ENCODE measurements at places on chromosomes 3 and 15.

DNA sequence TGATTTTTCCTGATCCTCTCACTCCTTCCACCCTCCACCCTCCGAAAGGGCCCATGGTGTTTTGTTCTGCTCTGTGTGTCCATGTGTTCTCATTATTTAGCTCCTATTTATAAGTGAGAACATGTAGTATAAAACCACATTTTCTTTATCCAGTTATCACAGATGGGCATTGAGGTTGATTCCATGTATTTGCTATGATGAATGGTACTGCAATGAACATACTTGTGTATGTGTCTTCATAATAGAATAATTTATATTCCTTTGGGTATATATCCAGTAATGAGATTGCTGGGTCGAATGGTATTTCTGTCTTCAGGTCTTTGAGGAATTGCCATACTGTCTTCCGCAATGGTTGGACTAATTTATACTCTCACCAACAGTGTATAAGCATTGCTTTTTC, 126.0 kb downstream of the IMPG2 start:
- no peak for DNase-seq

DNA sequence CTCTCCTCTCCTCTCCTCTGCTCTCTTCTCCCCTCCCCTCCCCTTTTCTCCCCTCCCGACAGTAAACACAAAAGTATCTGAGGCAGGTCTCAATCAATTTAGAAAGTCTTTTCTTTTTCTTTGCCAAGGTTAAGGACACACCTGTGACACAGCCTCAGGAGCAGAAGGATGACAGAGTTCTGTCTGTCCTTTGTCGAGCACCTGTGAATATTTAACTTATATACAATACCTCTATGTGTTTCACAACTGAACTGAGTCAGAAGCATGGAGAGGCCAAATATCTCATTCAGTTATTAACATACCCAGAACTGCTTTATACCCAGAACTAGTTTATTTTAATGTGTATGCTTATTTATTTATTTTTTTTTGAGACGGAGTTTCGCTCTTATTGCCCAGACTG, 81.1 kb upstream of the ROBO1 start:
- DNase-seq = no peak

GRCh38 chr15:78055919-78056713, 21.4 kb downstream of the TBC1D2B start:
- no peak for DNase-seq

DNA sequence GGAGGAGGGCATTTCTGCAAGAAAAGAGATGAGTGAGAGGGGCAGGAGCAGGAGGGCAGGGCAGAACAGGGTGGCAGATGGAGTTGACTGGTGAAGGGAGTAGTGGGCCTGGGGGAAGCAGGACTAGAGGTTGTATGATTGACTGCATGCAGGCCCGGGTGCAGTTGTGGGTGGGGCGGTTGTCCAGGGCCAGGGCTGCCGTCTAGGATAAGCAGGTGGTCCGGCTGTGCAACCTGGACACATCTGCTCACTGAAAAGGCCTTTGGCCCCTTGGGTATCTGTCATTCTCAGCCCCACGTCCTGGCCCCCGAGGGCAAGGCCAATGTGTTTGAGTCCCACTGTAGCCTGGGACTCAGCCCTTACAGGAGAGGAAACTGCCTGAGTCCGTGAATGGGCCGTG, 25.4 kb downstream of the ALS2CL start:
- no peak for DNase-seq

DNA sequence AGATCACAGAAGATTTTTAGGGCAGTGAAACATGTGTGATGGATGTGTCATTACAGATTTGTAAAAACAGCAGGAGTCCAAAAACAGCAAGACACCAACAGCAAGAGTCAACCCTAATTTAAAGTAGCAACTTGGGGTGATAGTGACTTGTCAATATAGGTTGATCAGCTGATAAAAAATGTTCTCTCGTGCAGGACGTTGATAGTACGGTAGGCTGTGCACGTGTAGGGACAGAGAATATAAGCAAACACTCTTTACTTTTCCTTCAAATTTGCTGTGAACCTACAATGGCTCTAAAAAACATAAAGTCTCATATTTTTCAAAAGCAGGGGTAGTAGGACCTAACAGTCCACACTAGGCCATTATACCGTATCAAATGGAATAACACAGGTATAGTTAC, 120.8 kb downstream of the STAG1 start:
- DNase-seq = no peak

DNA sequence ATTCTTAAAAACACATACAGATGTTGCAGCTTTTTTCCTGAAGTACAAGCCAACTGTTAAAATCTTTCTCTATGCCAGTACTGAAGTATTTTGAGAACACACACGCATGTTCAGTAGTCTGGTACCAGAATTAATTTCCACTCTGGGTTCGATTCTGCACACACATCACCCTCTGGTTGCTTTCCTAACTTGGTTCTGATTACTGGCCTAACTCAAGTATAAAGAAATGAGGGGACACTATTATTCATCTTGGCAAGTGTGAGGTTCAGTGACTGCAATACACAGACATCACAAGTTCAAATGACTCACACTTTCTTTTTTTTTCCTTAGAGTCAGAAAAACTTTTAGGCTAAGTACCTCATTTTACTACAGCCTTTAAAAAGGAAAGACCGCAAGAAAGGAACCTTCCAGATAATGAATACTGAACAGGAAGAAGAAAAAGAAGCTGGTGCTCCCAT, 37.4 kb upstream of the LDHAL6B start:
- DNase-seq = no peak

- DNase-seq = no peak
Observed at GRCh38 chr3:123332124-123332641, 116.7 kb downstream of the ADCY5 start.

GRCh38 chr3:64291345-64291744, 66.1 kb upstream of the PRICKLE2 start:
- DNase-seq = no peak

GRCh38 chr3:116630494-116630893, 79.1 kb upstream of the TUSC7 start:
- no peak for DNase-seq

- DNase-seq = no peak
Observed at GRCh38 chr3:157520485-157521150, 17.4 kb upstream of the VEPH1 start.

DNA sequence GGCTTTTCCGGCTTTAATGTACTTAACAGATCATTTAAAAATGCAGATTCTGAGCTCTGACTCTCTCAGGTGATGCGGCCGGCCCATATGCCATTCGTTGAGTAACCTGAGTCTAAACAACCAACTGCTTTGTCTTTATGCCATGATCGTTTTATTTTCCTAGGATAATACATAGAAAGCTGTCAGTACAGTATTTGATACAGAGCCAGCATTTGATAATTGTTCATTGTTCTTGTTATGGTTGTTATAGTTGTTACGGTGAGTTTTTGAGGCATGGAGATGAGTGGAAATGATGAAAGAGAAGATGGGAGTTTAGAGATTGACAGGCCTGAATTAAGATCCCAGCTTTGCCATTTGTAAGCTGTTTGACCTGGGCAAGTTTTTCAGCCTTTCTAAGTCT, 40.0 kb downstream of the TMEM45A start:
- DNase-seq = no peak

- DNase-seq = no peak
Observed at GRCh38 chr3:38364721-38365400, 18.3 kb downstream of the XYLB start.

DNA sequence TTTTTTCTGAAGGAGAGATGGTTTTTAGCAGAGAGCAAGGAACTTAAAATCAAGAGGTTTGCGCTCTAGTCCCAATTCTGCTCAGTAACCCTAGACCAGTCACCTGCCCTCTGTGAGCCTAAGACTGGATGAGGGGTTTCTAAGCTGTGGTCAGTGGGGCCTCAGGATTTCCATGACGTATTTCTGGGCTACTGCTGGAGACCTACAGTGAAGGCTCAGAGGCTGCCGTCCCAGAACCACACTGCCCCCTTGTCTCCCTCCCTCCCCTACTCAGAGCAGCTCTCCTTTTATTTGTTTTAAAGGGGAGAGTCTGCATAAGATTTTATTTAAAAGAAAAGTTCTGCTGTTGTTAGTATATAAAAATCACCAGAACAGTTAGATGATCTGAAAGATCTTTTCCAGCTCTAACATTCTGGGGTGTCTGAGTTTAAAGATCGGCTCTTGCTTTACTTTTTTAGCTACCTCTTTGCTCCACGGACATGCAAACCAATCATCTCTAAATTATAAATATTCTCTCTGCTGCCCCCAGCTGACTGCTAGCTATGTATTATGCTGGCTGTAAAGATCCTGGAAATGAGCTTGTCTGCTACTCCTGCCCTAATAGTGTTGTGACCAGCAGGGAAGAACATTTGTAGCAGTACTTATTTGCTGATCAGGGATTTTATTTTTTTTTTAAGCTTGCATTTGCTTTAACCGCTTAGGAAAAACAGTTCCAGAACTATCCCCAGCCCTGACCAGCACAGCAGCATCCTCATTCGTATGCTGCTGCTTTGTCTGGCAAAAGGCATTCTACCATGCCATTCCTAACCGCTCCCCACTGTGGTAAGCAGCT, 28.6 kb upstream of the NDUFB4 start:
- DNase-seq = no peak

DNA sequence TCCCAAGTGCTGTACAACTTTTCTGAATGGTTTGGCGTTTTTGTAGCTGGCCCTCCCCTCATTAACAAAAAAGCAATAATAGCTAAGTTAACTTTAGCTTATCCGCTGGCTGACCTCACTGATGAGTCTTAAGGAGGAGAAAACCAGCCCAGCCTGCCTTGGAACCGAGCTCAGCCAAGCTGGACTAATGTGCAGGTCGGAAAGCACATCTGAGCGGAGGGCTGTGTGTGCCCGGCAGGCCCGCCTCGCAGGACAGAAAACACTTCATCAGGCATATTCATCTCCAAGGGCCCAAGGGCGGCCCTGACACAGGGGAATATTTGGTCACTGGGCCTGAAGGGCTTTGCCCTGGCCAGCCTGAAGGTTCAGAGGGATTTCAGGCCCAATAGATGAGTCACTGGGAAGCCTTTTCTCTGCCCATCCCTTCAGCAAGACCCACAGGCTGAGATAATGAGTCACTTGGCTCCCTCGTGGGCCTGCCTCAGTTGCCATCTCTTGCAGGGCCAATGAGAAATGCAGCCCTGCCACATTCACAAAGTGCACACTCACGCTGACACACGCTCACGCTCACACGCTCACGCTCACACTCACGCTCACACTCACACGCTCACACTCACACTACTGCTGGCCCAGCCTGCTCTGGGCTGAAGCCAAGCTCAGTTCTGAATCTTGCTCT, 75.1 kb downstream of the SLC12A8 start:
- no peak for DNase-seq
